ENCODE measurements at places on chromosomes 4 and X. TPM values are rescaled to one million over a fixed set of nuclear protein-coding genes. Genes with fewer than 3 reads are reported as not detected.

- no peaks in the 10 kb centered on the region for H3K4me1 ChIP-seq
- no peaks in the 10 kb centered on the region for H3K27me3 ChIP-seq
- no peak for DNase-seq
- no peak overlapping the region for H3K27ac ChIP-seq
- peaks cover 19% of the 10 kb centered on the region for H3K36me3 ChIP-seq
Observed at GRCh38 chrX:46502848-46503247, 42.4 kb downstream of the ZNF674 start.

- H3K36me3 ChIP-seq: no peaks in the 10 kb centered on the region
- no peak overlapping the region for H3K4me3 ChIP-seq
- H3K27me3 ChIP-seq: no peaks in the 10 kb centered on the region
Observed at GRCh38 chrX:418927-419729, 32.4 kb upstream of the PPP2R3B start.

GRCh38 chrX:137033774-137034507, at the start of gene GPR101:
GPR101 (minus strand) TSS chrX:137033995; CDS start chrX:137031674, 2,321 bp downstream.
- peaks cover 23% of the 10 kb centered on the region for H3K27me3 ChIP-seq
- no peak within 1 kb of the TSS for H3K27ac ChIP-seq
- no peaks in the 10 kb centered on the region for H3K4me1 ChIP-seq
- H3K36me3 ChIP-seq: no peaks in the 10 kb centered on the region
- peak; percentile 13 for DNase-seq
- no peak within 1 kb of the TSS for H3K4me3 ChIP-seq

DNA sequence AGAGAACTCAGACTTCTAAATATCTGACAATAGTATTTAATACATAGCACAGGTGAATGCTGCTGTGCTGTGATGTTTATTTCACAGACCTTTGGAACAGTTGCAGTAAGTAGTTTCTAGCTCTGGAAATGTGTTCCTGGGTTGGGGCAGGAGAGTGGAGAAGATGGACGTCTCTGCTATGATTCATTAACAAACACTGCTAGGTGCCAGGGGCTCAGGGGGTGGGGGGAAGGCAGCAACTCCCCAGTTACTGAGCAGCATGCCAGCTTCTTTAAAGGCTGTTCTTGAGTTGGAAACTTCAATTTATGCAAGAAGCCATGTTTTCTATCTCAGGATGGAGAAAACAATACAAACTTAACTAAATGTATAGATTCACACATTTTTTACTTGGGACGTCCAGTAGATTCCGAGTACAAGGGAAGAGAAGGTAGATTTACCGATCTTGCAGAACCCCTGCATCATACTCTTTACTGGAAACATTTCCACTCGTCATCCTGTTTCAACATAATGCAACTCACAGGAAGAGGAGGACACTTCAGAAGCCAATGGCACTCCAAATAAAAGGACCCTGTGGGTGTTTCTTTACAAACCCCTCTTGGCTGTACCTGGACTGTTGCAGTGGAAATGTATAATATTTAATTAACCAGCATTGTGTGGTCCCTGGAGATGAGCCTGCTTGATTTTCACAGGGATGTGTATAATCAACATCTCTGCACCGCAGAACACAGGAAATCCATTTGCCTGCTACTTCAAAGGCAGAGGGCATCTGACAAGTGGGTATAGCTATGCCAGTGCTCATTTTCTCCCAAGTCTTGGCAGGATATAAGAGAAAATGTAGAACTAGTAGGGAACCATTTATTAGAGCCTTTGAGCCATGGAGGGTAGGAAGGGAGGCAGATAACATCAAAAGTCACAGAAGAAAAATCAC, 171.4 kb downstream of the SH3KBP1 start:
- H3K4me1 ChIP-seq: peaks cover 3% of the 10 kb centered on the region
- H3K36me3 ChIP-seq: no peaks in the 10 kb centered on the region
- no peak overlapping the region for H3K27ac ChIP-seq
- no peak for DNase-seq

GRCh38 chr4:2284934-2285612, 23.2 kb upstream of the MXD4 start:
- H3K4me3 ChIP-seq: no peak overlapping the region
- peak; percentile 79 for DNase-seq
- H3K27ac ChIP-seq: peak overlapping the region; percentile 57
- H3K4me1 ChIP-seq: peaks cover 8% of the 10 kb centered on the region
- H3K36me3 ChIP-seq: no peaks in the 10 kb centered on the region

The FGF13 gene
- 4.6 TPM for total RNA-seq
